ENCODE measurements at places on chromosomes 2 and 18.

GRCh38 chr2:118442996-118443553 is 354.8 kb downstream of the INSIG2 start:
- DNase-seq: no peak

DNA sequence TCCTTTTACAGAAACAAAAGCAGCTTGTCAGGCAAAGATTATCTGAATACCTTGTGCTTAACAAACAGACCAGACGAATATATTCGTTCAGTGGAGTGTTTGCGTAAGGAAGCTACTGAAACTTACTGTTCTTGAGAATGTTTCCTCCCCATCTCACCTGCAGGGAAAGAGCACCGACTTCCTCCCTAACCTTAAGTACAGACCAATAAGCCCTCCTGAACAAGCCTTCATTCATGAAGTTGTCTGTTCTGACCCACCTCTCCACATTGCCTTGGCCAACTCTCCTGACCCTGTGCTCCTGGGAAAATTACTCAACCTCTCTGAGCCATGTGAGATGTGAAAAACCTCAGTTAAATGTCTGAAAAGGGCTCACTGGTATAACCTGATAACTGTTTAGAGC is 35.2 kb downstream of the STK39 start:
- no peak for DNase-seq

- DNase-seq: no peak
Measured at GRCh38 chr2:83782122-83782521, 677.0 kb downstream of the SUCLG1 start.

DNA sequence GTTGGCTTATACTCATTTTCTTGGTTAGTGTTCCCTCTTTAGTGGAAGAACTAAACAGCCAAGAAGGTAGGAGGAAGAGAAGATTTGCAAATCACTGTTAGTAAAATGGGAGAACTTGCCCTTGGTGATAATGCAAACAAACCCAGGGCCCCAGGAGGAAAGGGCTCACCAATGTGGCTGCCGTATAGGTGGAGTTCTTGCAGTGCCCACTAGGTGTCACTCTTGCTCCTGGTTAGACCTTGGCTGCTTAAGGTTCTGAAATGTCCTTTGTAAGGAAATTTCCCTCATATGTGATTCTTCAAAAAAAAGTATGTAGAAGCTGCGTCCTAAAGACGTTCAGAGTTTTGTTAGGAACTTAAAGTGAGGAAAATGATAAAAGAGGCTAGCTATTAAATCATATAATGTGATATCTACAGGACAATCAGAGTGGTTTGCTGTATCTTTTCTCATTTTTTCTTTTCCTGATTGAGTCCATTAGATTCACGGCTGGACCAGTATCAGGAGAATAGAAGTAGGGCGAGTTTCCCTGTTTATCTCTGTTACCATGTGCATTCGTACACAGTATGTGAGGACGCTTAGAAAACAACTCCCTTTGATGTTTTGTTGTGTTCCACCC is 48.6 kb downstream of the RPIA start:
- DNase-seq: no peak

DNA sequence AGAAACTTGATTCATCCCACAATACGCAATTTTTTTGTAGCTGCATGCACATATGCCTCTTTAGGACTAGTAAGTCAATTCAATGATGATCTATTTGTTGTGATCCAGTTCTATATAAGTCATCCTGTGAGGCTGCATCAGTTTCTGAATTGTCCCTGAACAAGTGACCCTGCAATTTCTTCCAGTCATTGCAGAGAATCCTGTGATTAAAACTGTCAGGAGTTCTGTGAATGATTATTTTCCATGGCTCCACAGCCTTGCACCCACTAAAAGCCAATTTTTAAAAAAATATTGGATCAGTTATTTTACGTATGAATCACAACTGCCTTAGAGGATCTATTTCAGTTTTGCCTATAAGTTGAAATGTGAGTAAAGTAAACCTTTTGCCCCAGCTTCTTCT is 1585.0 kb upstream of the ACVR2A start:
- no peak for DNase-seq

GRCh38 chr2:196502386-196502785 is 137.1 kb upstream of the CCDC150 start:
- no peak for DNase-seq

Measured in D721Med (cell line).